ENCODE measurements at places on chromosomes 2 and 18.

DNA sequence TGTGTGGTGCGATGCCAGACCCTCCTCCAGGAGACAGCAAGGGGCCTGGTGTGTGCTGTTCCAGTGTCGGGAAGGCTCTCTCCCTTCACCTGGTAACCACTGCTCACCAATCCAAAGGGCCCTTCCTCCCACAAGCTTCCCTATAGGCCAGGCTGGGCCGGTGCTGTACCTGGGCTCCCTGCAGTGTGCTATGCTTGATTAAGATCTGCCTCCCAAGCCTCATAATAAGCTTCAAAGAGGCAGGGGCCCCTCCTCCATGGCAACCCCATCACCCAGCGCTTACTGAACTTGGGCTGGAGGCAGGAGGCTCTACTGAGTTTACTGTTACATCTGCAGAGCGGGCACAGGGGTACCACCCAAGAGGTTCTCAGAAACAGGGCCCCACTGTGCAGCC is 4.5 kb upstream of the MAL start:
- no peak for DNase-seq

DNA sequence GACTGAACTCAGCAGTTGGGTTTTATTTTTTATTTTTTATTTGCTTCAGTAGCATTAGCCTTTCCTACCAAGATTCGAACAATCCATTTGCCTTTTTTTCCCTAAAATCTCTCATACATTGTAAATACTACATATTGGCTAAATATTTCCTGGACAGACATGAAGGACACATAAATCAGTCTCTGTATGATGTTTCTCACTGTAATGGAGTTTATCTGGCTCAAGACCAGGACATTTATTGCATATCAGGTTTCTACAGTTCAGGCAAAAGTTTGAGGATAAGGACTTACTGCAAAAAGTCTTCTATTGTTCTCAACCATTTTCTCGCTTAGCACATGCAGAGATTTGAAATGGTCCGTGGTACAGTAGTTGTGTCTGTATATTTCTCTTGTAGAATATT is 3.3 kb downstream of the CLUL1 start:
- no peak for DNase-seq

GRCh38 chr2:42839809-42840501 is 47.6 kb upstream of the HAAO start:
- DNase-seq, result no peak

GRCh38 chr2:127029350-127030051 is 77.5 kb downstream of the BIN1 start:
- no peak for DNase-seq

DNA sequence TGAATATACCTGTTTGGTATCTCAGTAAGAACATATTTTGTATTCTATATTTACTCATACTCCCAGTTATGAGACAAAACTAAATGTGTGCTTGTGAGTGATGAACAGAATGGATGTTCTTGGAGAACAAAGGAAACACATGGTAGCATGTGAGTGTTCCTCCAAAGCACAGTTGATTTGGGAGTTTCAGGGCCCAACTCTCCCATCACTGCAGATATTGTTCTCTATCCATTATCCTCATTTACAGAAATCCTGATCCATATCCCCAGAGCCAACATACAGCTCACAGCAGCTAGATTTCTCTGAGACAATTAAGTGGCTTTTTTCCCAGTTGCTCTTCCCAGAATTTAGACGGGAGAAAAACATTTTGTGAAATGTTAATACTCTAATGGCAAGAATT is 75.6 kb upstream of the MAPRE2 start:
- no peak for DNase-seq

DNA sequence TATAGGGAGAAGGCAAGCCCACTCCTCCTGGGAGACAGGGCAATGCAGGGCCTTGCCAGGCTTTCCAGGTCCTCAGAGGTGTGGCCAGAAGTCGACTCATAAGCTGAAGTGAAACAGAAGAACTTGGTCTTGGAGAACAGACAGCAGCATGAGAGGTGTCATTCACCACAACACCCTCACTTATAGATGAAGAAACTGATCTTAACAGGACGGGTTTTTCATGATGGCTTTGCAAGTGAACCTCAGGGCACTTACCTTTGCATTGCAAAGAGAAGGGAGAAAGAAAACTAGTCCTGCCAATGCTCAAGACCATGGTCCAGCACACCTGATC is 198.8 kb downstream of the CYRIA start:
- DNase-seq, result no peak

GRCh38 chr2:238095143-238095542 is 5.0 kb upstream of the ESPNL start:
- no peak for DNase-seq

- DNase-seq, result no peak
Measured at GRCh38 chr2:88176352-88176984, 6.3 kb downstream of the THNSL2 start.

GRCh38 chr2:207387001-207387571 is 142.7 kb upstream of the CREB1 start:
- no peak for DNase-seq

DNA sequence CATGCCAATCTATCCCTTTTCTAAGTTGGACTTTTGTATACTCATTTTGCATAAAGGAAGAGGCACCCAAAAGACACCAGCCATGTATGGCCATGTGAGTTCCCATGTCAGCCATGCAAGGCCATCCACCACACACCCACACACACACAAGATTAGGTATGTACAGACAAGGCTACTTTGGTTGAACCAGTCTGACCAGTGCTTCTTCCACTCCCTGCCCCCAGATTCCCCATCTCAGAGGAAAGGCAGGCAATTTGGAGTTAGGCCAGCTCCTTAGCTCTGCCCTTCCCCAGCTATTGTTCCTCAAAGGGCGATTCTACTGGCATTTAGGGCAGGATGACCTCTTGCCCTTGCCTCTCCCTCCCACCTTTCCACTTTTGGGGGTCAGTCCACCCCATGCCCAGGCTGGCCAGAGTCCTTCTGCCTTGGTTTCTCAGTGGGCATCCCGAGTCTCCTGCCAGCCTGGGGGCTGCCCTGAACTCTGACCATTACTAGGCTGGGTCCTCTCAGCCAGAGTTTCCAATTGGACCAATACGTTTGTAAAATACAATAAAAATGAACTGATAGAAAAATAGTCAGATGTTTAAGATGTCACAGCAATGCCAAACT is 101.1 kb downstream of the ZBTB7C start:
- no peak for DNase-seq

DNA sequence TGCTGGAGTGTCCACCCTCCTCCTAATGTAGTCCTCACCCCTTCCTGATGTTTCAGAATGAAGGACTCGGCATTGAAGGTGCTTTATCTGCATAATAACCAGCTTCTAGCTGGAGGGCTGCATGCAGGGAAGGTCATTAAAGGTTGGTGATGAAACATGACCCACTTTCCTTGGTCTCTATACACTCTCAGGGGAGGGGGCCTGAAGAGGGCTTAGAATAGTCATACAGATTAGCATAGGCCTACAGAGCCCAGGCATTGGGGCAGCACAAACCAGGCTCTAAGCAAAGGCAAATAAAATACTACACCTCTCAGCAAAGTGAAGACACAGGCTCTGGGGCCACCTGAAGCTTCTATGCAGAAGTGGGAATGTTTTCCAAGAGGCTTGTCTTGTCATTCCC is 1.8 kb downstream of the IL36RN start:
- DNase-seq, result no peak

GRCh38 chr18:2172881-2173280 is 398.4 kb downstream of the METTL4 start:
- DNase-seq, result no peak

GRCh38 chr18:5284808-5285207 is 10.7 kb downstream of the ZBTB14 start:
- DNase-seq, result no peak

- DNase-seq, result no peak
Measured at GRCh38 chr2:205954707-205955106, 131.3 kb downstream of the INO80D start.

DNA sequence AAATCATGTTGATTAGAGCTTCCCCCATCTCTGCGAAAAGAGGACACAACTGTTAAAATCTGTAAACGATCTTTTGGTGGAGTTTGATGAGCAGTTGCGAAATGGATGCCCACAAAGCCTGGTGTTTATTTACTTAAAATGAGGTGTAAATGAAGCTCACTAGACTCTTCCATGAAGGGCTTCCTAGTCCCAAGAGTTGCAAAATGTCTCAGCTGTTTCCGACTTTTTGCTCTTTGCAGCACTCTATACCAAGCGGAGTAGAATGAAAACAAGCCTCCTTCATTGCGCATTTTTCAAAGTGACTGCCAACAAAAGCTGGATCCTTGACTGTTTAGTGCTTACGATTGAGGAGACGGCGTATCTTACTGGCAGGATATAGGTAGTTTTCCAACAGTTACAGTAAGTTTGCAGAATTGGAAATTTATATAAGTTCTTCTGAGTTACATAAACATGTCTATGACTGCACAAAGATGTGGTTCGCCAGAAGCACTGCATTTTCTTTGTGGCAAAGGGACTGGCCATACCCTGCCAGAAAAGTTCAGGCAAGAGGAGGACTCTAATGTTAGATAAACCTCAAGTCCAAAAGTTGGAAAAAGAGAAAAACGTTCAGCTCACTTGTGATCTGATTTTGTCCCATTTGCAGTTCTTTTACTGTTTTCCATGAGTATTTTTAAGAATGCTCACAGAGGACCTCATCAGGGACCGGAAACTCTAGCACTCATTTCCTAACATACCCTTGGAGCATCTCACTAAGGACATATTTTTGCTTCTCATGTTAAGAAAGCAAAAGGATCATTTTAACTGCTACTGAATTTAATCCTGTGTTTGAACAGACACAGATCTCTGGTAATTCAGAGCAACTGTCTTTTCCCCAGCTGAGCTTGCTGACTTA is 42.7 kb downstream of the COLEC12 start:
- DNase-seq, result no peak

Measured in Kasumi-1 (cell line).